Activated naive CD4-positive, alpha-beta T cell (primary cell): ENCODE measurements at places on chromosomes 5 and 9.

DNA sequence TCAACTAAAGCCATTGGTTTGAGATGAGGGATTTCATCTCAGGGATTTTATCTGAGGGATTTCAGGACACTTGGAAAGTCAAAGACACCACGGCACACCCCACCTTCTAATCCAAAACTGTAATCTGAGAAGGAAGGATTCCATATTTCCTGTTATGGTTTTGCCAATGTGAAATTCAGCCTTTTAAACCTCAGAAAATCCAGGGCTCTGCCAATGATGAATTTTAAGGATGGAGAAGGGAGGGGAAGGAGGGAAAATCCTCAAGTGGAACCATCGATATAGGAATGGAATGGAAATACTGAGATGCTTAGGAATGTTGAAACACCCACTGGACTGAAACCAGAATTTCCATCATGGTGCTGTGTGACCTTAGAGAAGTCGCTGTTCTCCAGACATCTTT lies 5.3 kb downstream of the C1QTNF3 start:
- DNase-seq: no peak

- no peak for DNase-seq
Measured at GRCh38 chr9:69617006-69617405, 55.2 kb downstream of the APBA1 start.

DNA sequence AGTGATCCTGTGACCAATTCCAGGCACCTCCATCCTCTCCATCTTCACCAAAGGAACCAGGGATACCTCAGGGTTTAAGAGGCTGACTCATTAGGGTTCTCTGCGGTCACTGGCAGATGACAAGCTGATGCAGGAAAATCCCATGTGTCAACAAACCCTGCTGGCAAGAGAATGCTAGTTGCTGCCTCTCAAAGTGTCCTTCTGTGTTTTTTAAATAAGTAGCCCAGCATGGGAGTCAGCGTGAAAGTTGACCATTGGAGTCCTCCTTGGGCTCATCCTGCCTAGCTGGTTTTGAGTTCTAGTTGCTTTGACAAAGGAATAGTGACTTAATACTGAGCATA lies 200.2 kb downstream of the SLIT3 start:
- no peak for DNase-seq

DNA sequence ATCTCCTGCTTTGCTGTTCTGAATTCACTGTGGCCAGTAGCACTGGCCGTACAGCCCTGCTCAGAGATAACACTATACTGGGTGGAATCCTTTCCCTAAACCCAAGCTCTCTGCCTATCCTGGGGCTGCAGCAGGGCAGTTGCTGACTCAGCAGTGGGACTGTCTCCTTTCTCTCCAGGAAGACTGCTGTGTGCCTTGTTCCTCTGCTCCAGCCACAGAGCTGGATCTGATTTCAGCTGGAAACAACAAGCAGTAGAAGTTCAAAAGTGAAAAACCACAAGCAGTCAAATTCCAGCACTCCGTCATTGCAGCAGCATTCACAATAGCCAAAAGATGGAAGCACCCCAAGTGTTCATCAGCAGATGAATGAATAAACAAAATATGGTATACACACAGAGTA lies 105.0 kb downstream of the FBXL7 start:
- DNase-seq: no peak

- DNase-seq: no peak
Measured at GRCh38 chr5:167936022-167936421, 355.4 kb upstream of the WWC1 start.

DNA sequence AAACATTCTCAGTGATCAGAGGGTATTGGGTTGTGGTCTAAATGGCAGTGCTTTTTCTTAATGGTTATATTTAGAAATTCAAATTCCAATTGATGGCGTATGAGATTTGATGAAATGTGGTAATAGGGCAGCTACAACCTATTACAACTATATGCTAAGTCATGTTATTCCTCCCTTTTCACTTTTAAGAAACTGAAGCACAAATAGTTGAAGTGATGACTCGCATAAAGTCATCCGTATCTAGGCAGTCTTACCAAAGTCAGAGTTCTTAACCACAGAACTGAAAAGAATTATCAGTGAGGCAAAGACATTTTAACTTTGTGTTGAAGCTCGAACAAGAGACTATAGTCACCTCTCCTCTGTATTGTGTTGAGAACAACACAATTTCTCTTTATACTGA lies 28.2 kb downstream of the C9orf152 start:
- no peak for DNase-seq

DNA sequence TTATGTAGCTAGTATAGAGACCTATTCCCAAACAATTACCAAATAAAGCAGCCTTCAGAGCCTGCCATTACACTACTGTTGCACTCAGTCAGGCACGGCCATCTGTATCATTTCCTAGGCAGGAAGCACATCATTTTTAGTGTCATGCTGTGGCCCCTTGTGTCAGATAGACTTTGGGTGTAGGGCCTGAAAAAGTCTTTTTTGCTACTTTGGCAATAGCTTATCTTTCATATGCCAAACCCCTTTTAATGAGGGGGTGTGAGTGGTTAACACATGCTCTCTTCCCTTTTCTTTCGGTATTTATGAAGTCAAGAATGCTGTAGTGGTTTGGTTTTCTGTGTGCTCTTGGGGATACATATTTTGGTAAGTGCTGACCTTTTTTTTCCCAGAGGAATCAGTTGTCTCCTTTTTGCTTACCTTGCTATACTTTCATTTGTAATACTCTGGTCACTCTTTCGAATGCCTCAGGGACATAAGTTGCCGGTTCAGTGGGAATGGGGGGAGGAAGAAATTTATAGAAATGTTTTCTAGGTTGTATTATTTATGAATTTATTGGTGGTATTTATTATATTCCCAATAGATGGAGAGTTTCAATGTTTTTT lies 209.8 kb downstream of the CSNK1G3 start:
- DNase-seq: no peak

DNA sequence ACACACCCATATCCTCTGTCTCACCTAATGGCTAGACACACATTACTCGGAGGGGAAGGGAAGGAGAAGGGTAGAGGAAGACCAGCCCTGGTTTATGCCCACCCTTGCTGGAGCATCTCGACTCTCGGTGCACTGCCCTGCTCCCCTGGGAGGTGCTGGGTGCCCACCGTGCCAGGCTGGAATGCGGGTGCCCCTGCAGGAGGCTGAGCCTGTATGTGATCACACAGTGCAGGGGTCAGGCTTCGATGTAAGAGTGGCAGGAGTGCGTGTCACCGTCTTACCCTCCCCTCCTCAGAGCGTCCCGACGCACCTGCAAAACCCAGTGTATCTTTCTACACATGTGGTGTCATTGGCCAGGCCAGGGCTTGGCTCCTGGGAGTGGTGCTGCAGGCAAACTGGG lies 7.3 kb upstream of the ACOT12 start:
- no peak for DNase-seq

DNA sequence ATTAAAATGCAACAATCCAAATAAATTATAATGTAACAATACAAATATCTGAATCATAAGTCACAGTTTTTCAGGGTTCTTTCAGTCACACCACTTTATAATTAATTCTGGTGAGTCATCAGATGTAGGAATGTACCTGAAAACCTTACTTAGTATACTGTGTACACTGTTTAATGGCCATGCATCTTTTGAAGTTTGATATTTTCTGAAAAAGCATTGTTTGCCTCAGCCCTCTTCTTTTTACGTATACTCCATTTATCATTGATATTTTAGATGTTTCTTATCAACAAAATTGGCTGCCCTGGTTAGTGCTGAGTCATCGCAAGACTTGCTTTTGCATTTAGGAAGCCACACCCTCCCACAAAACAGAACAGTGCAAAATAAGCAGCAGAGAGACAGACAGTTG lies 218.6 kb downstream of the PJA2 start:
- DNase-seq: no peak

DNA sequence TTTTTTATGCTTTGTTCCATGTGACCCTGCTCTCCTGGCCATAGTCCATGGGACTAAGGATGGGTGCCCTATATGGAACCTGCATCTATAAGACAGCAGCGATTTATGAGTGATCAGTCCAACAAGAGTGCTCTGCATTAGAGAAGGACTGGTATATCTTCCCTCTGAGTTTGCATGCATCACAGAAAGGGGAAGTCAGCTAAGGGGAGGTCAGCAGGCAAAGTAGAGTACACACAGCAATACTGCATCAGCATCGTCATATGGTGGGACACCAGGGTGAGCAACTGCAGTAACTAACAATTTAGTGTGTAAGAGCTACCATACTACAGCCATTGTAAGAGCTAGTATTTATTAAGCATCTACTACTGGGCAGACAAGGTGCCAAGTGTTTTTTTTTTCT lies 311.3 kb downstream of the NDUFS4 start:
- DNase-seq: no peak

GRCh38 chr5:149317281-149318048 lies 27.8 kb upstream of the GRPEL2 start:
- DNase-seq: no peak

DNA sequence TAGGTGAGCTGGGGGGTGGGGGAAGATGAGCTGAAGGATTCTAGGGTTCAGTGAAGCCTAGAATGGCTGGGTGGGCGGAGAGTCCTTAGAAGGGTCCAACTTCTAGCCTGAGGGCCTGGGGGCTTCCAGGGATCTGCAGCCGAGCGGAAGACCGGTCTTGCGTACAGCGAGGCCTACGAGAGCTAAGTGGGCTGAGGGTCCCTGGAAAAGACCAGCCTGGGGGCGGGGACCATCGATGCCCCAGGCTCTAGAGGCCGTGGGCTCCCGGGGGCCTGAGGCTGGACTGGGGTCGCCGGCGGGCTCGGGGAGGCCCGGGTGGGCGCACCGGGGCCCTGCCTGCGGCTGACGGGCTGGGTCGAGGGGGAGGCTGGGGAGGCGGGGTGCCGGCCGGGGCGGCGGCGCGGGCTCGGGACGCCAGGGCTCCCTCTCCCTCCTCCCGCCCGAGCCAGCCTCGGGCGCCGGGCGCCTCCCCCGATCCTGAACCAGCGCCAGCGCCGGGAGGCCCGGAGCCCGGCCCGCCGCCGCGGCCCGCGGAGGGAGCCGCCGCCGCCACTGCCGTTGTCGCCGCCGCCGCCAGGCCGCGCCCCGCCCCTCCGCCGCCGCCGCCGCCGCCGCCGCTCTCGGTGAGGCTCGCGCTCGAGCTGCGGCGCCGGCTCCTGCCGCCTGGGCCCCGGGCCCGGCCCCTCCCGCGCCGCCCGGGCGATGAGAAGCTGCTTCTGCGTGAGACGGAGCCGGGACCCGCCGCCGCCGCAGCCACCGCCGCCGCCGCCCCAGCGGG lies at the start of gene MVB12B:
MVB12B (plus strand) TSS at position 602 of the 778 bp plus-strand sequence; CDS start at position 703, 101 bp downstream.
- DNase-seq: peak; percentile 15

DNA sequence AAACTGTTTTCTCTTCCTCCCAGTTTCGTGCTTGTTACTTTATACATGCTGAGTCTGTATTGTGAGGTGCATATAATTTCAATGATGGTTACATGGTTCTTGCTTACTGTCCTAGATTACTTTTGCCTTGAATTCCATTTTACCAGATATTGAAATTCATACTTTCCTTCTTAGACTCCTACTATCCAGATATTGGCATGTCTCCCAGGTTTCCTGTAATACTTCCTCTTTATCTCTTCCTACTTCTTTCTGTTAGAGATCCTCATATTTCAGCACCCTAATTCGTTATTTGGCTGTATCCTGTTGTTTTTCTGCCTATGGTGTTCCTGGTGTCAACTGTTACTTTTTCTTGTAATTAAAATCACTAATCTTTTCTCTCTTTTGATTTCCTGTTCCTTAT lies 522.1 kb downstream of the CCDC171 start:
- no peak for DNase-seq

- DNase-seq: no peak
Measured at GRCh38 chr9:73183917-73184861, 32.5 kb downstream of the ANXA1 start.
